ENCODE measurements at places on chromosomes 4 and X.

GRCh38 chrX:111483135-111483534 lies 28.3 kb upstream of the SERTM2 start:
- no peak for DNase-seq

DNA sequence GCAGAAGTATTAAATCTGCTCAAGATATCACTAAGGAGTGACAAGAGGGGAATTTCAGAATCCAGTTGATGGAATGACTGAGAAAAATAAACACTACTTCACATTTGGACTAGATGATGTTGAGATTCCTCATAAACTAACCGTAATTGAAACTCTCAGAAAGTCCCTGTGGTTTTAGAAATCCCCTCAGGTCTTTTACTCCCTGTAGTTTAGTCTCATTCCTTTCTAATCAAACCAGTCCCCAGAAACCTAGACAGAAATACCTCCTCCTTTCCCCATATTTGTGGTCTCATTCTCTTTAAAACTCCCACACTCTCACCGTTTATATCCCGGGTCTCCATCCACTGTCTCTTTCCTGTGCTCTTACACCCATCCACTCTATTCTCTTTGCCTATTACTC lies 15.0 kb upstream of the TLR1 start:
- no peak for DNase-seq

DNA sequence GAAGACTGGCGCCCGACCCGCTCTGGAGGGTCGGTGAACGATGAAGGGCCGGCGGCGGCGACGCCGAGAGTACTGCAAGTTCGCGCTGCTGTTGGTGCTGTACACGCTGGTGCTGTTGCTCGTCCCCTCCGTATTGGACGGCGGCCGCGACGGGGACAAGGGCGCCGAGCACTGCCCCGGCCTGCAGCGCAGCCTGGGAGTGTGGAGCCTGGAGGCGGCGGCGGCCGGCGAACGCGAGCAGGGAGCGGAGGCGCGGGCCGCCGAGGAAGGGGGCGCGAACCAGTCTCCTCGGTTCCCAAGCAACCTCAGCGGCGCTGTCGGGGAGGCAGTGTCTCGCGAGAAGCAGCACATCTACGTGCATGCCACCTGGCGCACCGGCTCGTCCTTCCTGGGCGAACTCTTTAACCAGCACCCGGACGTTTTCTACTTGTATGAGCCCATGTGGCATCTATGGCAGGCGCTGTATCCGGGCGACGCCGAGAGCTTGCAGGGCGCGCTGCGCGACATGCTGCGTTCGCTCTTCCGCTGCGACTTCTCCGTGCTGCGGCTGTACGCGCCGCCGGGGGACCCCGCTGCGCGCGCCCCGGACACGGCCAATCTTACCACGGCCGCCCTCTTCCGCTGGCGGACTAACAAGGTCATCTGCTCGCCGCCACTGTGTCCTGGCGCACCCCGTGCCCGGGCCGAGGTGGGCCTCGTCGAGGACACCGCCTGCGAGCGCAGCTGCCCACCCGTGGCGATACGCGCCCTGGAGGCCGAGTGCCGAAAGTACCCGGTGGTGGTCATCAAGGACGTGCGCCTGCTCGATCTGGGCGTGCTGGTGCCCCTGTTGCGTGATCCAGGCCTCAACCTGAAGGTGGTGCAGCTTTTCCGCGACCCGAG lies 568 bp downstream of the CHST7 start:
- DNase-seq: peak; percentile 38

- DNase-seq: no peak
Measured at GRCh38 chr4:109195646-109196045, 106.8 kb downstream of the COL25A1 start.

- no peak for DNase-seq
Measured at GRCh38 chr4:175457956-175458355, 354.1 kb downstream of the GPM6A start.

DNA sequence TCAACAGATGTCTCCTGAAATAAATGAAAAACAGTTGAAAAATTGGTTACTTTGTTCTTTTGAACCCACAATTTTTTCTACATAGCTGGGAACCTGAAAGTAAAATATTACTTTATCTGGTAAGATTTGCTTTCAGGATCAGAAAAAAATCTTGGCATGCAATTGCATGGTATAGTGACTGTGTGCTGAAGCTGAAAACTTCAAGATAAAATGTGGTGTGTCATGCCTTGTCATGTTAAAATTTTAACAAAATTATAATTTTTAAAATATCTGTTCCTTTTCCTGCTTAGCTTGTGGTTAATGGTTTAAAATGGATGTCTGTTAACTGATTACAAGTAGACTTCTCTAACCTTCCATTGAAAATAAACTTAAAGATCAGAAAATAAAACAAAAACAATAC lies 904.8 kb downstream of the PDHA2 start:
- DNase-seq: no peak

- DNase-seq: no peak
Measured at GRCh38 chr4:185820146-185821028, 8.4 kb upstream of the SORBS2 start.

Measured in stimulated activated CD4-positive, alpha-beta T cell treated with anti-CD3 and anti-CD28 coated beads, Interleukin-15, amount 100 ng/mL, for 1 hour (primary cell).